ENCODE measurements at places on chromosomes 3 and 15.

DNA sequence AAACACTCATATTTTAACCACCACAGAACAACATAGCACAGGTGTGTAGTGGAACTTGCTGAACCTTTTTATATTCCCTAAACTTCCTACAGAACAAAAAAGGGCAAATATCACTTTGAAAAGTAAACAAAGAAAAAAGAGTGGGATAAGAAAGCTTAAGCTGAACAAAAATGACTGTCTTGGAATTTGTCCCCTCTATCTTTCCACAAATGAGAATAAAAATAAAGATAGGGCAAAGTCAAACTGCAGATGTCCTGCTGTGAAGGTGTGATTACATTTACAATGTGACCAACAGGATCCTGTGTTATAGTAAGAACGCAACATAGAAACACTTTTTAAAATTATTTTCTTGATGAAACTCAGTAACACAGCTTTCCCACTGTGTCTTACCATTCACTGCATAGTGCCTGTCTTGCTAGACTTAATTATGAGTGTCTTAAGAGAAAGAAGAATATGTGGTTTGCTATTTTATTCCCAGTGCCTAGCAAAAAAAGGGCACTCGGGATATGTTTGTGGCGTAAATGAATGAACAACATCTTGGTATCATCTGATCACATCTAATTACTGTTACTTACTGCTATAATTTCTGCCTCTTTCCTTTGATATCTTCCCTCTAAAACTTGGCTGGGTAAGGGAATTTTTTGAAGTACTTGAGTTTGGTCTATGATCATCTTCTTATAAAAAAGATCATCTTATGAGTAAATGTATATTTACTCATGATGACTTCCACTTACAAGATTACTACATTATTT lies 67.5 kb downstream of the DENND4A start:
- DNase-seq: no peak
- H3K4me3 ChIP-seq: no peak overlapping the region
- H3K27ac ChIP-seq: no peak overlapping the region
- H3K36me3 ChIP-seq: peaks cover 48% of the 10 kb centered on the region
- no peaks in the 10 kb centered on the region for H3K4me1 ChIP-seq
- no peaks in the 10 kb centered on the region for H3K27me3 ChIP-seq

GRCh38 chr3:33437556-33438283 lies 2.5 kb downstream of the UBP1 start:
- H3K27ac ChIP-seq: no peak overlapping the region
- H3K27me3 ChIP-seq: no peaks in the 10 kb centered on the region
- peak overlapping the region; percentile 97 for H3K4me3 ChIP-seq
- H3K36me3 ChIP-seq: no peaks in the 10 kb centered on the region

GRCh38 chr3:129645286-129645685 lies 38.8 kb upstream of the PLXND1 start:
- H3K36me3 ChIP-seq: no peaks in the 10 kb centered on the region
- peaks cover 5% of the 10 kb centered on the region for H3K4me1 ChIP-seq
- no peak overlapping the region for H3K4me3 ChIP-seq
- H3K27ac ChIP-seq: no peak overlapping the region

DNA sequence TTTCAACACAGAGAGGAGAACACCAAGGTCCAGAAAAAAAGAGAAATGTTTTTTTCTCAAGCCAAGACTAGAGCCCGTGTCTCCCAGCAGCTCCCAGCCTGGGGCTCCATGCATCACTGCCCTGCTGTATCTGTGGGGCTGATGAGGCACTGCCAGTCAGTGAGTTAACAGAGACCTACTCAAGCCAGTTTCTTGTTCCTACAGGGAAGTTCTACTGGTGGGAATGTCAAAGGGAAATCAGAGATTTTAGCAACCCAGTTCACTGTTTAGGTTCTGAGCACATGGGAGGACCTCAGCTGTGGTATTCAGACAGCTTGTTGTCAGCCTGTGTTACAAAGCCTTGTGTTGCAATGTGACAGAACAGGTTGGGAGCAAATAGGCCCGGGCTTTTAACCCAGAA lies 234.3 kb downstream of the TLE3 start:
- peak; percentile 45 for DNase-seq
- H3K27me3 ChIP-seq: peaks cover 39% of the 10 kb centered on the region

- H3K4me3 ChIP-seq: no peak overlapping the region
- no peaks in the 10 kb centered on the region for H3K27me3 ChIP-seq
- no peaks in the 10 kb centered on the region for H3K36me3 ChIP-seq
- peaks cover 61% of the 10 kb centered on the region for H3K4me1 ChIP-seq
Measured at GRCh38 chr15:74384881-74385643, 17.6 kb upstream of the CYP11A1 start.
